NCI-H460 (cell line): ENCODE measurements at places on chromosomes 16 and 17.

DNA sequence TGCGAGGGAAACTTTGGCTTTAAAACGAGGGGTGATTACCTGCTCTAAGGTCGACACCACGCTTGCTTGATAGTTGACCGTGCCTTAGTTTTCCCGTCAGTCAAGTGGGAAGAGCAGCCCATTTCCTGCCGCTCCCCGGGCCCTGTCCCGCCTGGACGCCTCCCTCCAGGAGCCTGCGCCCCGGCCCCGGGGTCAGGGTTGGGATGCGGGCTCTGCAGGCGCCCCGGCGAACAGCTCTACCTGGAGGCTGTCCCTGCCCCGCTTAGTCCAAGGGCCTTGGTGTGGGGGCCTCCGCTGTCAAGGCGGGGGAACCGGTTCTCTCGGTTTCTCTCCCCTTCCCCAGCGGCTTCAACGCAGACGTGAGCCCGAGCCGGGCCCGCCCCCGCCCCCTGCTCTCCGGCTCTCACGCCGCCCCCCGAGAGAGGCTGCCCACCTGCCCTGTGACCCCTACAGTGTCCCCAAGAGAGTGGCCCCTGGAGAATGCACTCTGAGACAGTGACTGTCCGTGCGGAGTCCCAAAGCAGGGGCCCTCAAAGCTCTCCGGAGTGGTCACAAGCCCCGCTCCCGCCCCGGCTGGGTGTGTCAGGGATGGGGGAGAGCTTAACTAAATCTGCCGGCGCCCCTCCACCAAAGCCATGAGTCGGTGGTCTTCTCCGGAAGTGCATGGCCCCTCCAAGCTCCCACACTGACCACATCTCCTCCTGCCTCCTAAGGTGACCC lies 117.4 kb upstream of the SMURF2 start:
- no peak for DNase-seq

DNA sequence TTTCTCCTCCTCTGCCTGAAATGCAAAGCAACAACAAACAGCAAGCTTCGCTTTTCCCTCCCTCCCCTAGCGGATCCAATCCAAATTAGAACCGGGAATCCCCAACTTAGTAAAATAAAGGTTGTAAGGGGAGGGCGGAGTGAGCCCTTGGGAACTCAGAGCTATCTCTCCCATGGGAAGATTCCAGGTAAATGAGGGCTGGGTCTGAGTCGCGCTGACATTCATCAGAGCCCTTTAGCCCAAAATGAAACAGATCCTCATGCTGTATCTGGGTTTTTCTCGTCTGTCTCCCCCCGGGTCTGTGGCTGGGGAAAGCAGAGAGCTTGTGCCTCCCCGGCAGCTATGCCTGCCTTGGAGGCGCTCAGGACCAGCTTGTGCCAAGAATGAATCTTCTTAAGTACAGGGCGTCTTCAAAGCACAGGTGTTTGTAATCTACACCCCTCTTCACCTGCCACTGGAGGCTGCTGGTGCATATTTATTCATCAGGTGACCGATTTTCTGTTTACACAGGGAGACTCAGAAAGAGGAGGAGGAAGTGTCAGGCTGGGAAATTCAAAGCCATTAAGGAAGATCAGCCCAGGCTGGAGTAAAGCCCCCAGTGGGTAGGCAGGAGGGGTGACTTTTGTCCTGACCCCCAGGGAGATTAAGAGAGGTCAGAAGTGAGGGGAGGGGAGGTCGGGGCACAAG lies 55.0 kb upstream of the GSE1 start:
- DNase-seq = no peak

- DNase-seq = no peak
Observed at GRCh38 chr17:60675997-60676396, 1.7 kb upstream of the BCAS3 start.

DNA sequence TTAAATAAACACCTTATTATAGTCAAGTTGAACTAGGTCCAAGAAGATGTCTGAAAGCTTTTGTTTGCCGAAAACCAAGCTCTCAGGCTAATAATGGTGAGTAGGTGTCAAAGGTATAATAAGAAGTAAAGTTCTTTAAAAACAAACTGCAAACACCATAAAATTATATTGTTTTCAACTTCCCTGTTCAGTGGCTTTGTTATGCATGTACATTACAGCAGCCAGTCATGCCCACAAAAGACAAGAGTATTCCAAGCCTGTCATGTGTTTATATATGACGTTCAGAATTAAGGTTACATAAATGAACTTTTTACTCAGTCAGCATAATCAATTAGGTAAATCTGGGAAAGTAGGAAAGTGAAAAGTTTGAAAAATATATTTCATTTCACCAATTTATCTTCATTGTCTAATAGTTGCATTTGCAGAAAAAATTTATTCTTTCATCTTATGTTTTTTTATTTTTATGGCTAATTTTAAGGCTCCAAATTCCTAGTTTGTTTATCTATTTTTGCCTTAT lies 928.7 kb upstream of the SOX9 start:
- no peak for DNase-seq

- DNase-seq = no peak
Observed at GRCh38 chr17:62675260-62675659, 47.8 kb downstream of the MRC2 start.

DNA sequence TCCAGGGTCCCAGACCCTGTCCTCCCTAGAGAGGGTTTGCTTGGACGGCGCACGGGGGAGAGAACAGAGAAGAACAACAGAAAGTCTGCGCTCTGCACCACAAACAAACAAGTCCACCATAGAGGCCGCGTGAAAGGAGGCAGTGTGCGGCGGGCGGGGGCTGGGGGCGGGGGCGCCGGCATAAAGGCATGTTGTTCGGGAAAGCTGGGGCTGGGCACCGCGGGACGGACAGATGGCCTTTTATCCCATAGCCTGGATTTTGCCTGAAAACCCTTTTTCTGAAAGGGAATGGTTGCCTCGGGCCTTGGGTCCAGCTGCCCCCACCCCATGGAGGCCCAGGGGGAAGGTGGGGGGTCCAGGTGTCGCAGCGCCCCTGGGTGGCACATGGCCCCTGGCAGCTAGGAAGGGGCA lies 26.0 kb downstream of the FA2H start:
- DNase-seq = no peak

- no peak for DNase-seq
Observed at GRCh38 chr16:47599512-47599911, 138.4 kb downstream of the PHKB start.

GRCh38 chr17:81190591-81190990 lies 24.6 kb upstream of the AATK start:
- DNase-seq = no peak
